ENCODE measurements at places on chromosomes 5 and 9.

- no peak for DNase-seq
Observed at GRCh38 chr5:67402526-67402925, 205.9 kb upstream of the CD180 start.

- no peak for DNase-seq
Observed at GRCh38 chr5:146015001-146015400, 78.6 kb downstream of the SH3RF2 start.

DNA sequence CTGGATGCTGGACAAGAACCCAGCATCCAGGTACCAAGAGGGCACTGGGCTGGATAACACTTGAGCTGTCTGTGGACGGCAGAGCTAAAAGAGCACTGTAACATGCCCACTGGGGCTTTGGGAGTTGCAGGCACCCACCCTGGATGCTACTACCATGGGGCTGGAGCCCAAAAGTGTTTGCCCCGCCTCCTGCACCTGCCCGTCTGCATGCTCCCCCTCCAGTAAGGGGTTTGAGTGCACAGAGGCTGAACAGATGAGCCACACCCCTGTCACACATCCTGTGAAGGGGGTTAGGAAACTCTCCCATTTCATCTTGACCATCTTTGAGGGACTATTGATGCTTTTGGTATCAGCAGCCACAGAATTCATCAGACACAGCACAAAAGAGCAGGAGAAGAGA lies 69.0 kb downstream of the LIX1 start:
- DNase-seq: no peak

DNA sequence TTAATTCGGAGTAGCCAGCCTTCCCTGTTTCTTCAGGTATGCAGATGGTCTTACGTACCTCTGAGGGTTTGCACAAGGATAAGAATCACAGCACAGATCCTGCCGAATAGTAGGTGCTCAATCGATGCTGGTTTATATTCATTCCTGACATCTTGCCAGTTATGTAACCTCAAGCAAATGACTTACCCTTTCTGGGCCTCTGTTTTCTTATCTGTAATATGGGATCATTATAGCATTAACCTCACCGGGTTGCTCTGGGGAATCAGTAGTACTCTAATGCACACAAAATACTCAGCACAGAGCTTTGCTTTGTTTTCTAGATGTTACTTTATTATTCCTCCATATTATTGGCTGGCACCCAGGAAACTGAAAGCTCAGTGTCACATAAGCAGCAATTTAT lies 7.7 kb upstream of the NR5A1 start:
- no peak for DNase-seq

DNA sequence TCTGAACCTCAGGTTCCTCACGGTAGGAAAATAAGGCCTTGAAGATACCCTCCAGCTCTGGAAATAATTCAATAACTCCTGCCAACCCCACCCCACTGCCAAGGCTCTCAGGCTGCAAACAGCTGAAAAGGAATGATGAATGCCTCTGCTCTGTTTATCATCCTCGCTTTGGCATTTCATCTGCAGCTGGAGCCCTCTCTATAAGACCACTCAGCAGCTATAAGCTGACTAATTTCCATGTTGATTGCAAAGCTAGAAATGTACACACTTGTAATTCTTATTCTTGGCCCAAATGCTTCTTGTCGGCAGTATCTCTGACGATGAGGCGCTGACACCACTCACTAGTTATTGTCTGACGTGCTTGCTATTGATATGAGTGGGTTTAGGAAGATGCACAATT lies 408.4 kb upstream of the NMUR2 start:
- no peak for DNase-seq

DNA sequence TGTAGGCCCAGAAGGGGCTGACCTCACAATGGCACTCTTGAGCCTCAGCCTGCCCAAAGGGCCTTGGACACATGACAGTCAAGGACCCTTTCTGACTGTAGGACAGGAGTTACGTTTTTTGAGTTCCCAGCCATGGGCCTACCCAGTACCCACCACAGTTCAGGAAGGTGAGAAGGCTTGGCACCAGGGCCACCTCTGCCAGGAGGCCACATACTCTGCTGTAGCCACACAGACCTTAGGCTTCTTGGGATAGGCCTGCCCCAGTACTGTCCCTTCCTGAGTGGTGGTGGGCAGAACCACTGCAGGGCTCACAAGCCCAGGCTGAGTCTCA lies 12.8 kb downstream of the PDLIM4 start:
- no peak for DNase-seq

- no peak for DNase-seq
Observed at GRCh38 chr5:9596824-9597223, 33.3 kb downstream of the TAS2R1 start.

DNA sequence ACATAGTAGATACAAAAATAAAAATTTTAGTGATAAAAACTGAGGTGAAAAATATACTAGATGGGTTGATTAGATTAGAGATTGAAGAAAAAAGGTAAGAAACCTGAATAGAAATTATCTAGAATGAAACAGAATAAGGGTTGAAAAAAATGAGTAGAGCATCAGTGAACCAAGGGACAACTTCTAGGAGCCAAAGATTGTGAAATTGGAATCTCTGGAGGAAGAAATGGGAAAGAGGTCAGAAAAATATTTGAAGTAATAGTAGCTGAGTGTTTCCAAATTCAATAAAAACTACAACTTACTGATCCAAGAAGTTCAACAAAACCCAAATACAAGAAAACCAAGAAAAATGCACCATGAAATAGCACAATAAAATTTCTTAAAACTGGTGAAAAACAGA lies 116.6 kb upstream of the STARD4 start:
- no peak for DNase-seq

GRCh38 chr5:74643111-74643562 lies 2.6 kb upstream of the ENC1 start:
- no peak for DNase-seq

GRCh38 chr9:126638571-126639132 lies 24.9 kb downstream of the LMX1B start:
- no peak for DNase-seq

- DNase-seq: no peak
Observed at GRCh38 chr5:95178046-95178651, 106.7 kb downstream of the MCTP1 start.

DNA sequence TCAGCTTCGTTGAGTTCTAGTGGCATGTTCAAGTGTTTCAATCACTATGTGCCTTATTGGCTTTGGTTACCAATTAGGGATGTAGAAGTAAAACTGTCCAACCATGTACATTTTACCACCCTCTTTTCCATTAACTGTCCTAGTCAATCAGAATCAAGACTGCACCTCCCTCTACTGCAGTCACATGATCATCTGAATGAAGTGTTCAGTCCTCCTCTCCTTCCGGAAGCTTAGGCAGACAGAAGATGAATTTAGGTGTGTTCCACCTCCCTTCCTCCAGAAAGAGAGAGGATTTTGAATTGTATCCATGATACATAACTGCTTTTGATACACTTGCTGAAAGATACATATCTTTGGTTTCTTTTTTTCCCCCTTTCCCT lies 133.7 kb downstream of the ERCC6L2 start:
- no peak for DNase-seq

DNA sequence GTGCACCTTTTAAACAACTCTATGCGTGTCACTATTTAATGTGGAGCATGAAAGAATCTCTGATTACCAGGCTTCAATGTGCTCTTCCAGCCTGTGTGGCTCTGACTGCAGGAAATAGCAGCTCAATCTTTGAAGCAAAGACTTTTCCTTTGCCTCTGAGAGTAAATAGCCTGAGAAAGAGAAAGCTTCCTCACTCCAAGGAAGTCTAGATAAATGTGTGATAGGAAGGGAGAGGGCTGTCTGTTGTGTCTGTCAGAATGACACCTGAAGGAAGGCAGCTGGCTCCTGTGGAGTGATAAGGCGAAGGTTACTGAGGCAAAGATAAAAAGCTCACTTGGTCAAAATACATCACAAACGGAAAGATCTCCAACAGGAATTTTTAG lies 205.3 kb upstream of the HAPLN1 start:
- DNase-seq: no peak

GRCh38 chr9:106859957-106860720 lies 2.8 kb upstream of the ZNF462 start:
- no peak for DNase-seq

GRCh38 chr9:16043756-16044578 lies 491.1 kb downstream of the CCDC171 start:
- no peak for DNase-seq

DNA sequence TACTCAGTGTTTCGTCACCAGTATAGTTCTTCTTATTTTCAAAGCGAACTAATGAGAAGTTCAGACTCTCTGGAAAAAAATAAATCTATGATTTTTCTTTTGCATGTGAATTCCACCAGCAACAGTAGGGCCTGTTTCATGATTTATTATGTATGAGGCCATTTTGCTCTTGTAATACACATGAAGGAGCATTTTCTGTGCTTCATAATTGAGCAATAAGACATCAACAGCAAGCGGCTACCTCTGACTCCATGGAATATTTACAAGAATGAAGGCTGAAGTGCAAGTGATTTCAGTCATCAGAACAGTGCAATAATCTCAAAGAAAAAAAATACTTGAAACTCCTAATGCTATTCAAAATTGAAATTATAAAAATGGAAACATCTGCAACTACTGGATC lies 282.9 kb upstream of the EDIL3 start:
- DNase-seq: no peak

DNA sequence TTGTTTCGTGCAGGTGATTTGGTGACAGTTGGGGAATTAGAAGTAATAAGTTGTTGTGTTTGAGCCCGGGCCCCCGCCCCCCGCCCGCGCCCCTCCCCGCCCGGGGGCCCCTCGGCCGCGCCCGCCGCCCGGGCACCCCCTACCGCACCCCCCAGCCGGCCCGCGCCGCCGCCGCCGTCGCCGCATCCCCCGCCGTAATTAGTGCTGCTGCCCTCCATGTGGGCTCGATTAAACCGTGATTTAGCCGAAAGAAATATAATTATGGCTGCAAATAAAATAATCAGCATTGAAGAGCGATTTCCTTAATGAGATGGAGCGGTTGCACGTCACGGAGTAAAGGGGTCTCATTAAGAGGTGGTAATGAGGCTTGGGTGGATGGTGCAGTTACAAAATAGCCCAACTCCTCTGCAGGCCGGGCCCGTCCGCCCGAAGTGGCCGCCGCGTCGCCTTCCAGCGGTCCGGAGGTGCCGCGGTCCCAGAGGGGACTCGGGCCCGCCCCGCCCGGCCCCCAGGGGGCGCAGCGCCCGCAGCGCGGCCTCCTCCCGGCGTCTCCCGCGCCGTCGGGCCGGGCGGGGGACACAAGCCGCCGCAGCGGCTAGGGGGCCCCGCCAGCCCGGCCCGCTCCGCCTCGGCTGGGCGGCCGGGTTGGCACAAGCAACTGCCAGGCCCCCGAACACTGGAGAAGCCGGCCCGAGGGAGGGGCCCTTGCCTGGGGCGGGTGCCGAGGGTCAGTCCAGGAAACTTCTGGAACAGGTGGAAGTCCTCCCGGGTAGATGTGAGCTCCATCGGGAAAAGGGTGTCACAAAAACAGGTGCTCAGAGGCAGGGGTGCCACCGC lies 6.9 kb upstream of the OTP start:
- DNase-seq: no peak

DNA sequence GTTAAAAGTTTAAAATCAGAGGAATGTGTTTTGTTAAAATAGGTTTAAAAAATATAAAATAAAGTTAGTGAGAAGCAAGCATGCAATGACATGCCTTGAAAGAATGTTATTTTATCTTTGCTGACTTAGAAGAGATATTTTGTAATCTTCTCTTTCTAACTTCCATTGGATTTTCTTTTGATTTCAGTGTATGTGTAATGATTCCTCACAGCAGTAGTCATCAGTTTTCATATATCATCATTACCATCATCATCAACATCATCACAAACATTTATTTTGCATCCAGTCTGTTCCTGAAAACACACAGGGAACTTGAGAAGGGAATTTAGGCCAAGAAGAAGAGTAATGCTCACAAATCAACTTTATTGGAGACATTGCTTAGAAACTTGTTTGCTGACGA lies 699.6 kb downstream of the TAF11L14 start:
- DNase-seq: no peak

- DNase-seq: no peak
Observed at GRCh38 chr5:169218861-169219260, 82.1 kb downstream of the SLIT3 start.

GRCh38 chr5:27008604-27009539 lies 29.5 kb downstream of the CDH9 start:
- DNase-seq: no peak

- no peak for DNase-seq
Observed at GRCh38 chr9:82271106-82271561, 282.6 kb downstream of the SPATA31D1 start.

DNA sequence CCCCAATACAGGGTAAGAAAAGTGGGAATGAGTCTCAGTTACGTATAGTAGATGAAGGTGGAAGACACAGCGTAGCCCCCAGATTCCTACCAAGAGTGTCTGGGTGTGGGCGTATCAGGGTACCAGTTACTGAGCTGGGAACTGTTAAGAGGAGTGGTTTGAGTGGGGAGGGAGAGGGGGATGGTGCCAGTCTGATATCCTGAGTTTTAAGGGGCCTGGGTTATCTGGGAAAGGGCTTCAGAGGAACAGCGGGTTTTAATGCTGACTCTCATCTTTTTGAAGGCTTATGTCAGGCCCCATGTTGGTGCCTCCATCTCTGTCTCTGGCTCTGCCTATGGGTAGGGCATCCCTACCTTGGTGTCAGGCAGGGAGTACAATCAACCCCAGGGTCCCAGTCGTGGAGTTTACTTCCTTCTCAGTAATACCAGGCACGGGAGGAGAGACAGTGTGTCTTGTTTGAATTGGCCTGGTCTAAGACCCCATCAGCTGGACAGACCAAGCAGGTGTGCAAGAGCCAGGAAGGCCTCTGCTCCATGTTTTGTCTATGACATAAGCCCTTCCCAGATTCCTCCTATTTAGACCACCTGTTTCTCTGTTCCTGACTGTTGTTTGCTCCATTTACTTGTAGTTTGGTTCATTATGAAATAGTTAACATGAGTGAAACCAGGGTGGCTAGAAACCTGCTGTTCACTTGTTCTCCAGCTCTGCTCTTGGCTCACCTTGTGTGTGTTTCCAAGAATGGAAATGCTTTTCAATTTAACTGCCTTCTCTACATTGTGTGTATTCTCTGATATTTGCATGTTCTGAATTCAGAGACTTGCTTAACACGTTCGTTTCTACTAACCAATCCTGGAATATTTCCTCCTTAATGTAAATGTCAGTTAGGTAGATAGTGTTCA lies 125.6 kb downstream of the DAB2IP start:
- no peak for DNase-seq

DNA sequence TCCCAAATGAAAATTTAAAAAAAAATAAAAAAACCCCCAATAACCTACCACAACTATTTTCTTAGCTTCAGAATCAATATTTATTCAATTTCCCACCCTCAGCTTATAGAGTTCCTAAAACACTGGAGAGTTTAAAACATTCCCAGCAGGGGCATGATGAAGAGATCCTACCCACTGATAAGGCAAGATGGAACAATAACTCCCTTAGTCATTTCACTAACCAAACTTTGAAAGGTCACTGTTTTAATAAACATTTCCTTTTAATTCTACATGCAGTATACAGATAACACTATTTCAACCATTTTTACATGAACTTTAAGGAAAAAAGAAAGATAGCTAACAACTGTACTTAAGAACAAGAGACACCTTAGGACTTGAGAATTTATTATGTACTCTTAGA lies 34.9 kb upstream of the ACOT12 start:
- DNase-seq: no peak

DNA sequence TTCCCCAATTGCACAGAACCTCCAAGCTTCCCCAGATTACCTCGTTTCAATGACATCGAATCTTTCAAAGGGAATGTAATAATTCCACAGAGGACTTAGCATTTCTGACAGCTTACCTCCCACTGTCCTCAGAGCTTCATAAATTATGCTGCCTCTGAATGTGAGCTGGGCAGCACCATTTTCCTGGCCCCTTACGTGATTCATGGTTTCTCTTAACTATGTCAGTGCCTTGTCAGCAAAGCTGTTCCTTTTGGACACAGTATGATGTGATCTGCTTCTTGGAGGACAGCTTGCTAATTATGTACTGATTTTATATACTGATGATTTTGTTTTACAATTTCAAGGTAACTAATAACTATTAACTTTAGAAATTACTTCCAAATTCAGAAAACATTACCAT lies 27.7 kb upstream of the SSBP2 start:
- DNase-seq: no peak
